ENCODE measurements at places on chromosomes 6 and 20.

DNA sequence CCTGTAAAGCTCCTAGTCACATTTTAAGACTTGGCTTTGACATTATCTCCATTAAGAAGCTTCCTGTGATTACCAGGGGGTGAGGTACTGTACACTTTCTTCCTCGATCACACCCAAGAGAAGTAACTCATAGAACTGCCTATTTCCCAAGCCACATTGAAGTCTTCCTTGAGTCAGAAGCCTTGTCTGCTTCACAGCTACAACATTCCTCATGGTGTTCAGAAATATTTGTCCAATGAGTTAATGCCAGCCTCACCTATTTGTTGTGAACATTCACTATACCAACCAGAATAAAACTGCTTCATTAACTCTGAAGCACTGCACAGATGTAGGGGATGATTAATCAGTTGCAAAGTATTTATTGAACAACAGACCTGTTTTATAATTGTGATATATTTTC, 622.3 kb downstream of the PTPRT start:
- no peak for DNase-seq

GRCh38 chr6:46254331-46254730, 83.6 kb upstream of the ENPP5 start:
- DNase-seq = no peak

GRCh38 chr20:60500038-60500701, 541.9 kb downstream of the CDH26 start:
- no peak for DNase-seq

DNA sequence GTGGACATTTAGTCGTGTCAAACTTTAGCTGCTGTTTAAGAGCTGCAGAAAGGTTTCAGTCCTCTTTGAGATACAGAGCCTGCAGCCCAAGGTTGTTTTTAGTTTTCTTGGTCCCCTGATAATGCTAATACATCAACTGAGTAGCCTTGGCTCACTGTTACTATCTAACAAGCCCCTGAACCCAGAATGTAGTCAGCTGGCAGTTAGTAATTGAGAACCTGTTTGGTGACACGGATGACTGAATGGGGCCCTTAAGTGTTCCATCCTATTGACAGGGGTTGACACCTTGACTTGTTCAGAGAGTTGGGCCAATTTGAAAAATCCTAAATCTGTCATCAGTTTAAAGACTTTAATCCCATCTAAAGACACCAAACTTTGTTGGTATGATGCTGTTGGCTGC, 2.8 kb downstream of the RTN4IP1 start:
- no peak for DNase-seq

DNA sequence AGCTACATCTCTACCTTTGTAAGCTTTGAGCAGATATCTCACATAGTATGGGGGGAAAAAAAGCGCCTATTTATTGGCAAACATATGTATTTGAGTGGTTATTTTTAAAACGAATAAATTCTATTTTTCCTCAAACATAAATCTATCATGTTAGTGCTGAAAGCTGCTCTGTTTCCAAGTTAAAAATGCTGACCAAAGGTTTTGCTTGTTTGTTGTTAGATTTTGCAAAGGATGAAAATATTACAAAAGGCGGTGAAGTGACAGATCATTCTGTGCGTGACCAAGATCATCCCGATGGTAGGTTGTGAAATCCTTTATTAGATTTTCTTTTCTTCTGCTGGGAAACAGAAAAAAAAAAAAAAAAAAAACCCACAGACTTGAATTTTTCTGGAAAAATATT, 605.9 kb downstream of the KIF16B start:
- DNase-seq = no peak

- no peak for DNase-seq
Measured at GRCh38 chr6:161162722-161163121, 111.1 kb downstream of the AGPAT4 start.

DNA sequence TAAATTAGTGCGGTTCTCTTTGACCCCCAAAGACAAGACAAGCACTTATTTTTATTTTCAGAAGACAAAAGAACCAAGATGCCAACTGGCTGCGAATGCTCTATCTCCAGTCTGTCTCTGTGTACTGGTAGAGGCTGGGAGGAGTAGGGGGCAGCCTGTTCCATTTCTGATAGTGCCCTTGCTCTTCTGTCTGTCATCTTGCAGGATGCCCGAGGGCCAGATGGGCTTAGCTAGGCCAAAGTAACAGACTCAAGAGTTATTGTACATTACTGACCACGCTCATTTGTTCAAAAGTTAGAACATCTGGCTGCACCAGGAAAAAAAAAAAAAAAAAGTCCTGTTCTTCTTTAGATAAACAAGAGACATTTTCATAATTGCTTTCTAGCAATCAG, 198.1 kb upstream of the UST start:
- DNase-seq = no peak

GRCh38 chr6:10307028-10307427, 107.8 kb downstream of the TFAP2A start:
- no peak for DNase-seq

DNA sequence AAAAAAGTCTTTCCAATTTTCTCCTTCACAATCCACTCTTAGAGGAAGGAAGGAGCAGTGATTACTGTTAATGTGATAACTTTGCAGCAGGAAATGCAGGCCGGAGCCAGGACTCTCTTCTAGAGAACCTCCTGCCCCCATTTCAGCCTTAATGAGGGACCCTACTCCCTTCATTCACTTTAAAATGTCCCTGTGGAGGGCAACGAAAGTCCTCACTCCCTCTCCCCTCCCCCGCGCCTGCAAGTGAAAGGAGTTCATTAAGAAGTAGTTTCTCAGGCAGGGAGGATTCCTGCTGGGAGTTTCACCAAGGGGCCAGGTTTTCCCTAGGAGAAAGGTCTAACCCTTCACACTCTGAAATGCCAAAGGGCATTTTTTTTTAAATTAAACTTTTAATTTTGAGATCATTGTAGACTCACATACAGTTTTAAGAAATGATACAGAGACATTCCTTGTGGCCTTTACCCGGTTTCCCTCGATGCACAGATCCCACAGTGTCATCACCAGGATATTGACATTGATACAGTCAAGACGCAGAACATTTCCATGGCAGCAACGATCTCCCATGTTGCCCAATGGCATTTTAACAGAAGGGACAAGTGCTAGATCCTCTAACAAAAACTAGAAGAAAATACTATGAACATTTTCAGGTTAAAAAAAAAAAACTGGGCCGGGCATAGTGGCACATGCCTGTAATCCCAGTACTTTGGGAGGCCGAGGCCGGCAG, 6.8 kb upstream of the COMMD7 start:
- DNase-seq = no peak

DNA sequence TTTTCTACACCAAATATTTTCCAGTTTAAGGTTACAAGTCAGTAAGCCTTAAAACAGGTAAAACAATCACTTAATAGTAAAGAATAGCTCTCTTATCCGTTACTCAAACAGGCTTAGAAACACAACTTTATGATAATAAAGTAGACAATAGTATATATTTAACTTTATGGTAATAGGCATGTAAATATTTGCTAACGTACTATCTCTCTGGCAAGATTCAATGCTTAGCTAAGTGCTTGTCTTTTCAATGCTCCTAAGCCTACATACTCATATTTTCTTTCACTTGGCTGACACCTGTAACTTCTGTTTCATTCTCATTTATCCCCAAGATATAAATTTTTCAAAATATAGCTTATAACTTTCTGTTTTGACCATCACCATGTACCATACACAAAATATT, 358.2 kb downstream of the HTR1B start:
- DNase-seq = no peak

DNA sequence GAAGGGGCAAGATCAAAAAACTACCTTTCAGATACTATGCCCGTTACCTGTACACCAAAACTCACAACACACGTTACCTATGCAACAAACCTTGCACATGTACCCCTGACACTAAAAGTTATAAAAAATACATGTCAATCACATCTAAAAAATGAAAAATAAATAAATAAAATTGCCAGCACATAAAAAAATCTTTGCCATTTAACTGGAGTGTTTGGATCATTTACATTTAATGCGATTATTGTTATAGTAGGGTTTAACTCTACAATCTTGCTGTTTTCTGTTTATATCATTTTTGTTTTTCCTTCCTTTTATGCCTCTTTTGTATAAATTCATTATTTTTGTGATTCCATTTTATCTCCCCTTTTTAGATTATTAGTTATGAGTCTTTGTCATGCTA, 106.3 kb downstream of the RFX6 start:
- DNase-seq = no peak

DNA sequence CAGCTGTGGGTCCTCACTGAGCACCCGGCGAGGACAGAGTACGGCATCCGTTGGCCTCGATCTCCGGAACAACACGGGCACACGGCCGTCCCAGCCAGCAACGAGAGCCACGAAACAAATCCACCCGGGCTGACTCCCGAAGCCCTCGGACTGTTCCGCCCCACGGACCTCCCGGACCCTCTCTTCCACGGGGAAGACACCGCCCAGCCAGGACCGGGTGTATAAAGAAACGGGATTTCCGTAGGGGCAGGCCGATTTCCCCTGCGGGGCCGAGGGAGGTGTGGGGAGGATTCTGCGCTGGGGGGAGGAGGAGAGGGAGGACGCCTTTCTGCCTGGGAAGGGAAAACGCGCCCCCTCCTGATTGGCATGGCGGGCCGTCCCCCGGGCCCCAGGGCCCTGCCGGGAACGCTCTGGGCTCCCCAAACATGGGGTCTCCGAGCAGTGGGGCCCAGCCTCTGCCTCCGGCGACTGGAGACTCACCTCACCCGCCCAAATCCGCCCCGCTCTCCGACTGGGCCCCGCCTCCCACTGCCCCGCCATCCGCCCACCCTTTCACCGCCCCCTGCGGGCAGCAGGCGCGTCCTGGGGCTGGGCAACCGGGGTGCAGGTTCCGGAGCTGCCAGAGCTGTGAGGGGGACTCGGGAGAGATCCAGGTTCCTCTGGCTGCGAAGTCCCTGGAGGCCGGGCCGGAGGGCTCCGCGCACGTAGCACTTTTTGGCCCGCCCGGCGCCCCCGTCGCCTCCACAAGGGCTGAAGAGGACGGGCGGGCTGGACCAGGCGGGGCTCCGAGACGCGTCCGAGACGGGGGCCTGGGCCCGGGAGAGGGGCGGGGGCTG, 679 bp upstream of the PPDPF start:
- peak; percentile 77 for DNase-seq

GRCh38 chr20:37233548-37234253, 27.9 kb downstream of the GHRH start:
- no peak for DNase-seq

DNA sequence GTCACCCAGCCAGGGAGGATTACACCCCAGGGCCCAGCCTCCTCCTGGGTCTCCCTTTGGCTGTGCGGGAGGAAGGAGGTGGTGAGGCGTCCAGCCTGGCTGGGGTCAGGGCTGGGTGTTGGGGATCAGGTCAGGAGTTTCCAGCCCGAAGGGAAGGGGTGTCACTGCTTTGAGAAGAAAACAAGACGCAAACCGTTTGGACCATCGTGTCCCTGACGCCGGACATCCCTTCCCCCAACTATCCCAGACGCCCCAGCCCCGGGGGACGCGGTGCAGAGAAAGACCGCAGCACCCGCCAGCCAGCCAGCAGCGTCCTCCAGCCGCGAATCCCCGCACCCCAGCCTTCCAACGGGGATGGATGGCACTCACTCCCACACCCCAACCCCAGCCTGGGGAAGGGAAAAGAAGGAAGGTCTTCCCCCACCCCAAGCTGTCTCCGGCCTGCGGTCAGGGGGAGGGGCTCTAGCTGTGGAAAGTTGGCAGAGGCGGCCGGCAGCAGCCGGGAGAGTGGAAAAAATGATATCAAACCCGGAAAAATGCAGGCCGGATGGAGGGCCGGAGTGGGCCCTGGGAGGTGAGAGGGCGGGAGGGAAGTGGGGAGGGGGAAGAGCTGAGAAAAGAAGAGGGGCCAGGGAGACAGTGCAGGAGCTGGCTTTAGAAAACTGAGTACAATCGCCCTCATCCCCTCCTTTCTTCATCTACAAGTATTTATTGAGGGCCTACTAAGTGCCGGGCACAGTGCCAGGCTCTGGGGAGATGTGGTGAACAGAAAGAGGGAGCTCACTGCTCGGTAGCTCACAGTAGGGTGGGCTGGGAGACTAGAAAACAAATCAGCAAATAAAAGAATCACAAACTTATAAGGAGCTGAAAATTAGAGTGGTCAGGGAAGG, 10.6 kb downstream of the REM1 start:
- no peak for DNase-seq

- DNase-seq = no peak
Measured at GRCh38 chr6:46788791-46789190, 4.4 kb upstream of the MEP1A start.

DNA sequence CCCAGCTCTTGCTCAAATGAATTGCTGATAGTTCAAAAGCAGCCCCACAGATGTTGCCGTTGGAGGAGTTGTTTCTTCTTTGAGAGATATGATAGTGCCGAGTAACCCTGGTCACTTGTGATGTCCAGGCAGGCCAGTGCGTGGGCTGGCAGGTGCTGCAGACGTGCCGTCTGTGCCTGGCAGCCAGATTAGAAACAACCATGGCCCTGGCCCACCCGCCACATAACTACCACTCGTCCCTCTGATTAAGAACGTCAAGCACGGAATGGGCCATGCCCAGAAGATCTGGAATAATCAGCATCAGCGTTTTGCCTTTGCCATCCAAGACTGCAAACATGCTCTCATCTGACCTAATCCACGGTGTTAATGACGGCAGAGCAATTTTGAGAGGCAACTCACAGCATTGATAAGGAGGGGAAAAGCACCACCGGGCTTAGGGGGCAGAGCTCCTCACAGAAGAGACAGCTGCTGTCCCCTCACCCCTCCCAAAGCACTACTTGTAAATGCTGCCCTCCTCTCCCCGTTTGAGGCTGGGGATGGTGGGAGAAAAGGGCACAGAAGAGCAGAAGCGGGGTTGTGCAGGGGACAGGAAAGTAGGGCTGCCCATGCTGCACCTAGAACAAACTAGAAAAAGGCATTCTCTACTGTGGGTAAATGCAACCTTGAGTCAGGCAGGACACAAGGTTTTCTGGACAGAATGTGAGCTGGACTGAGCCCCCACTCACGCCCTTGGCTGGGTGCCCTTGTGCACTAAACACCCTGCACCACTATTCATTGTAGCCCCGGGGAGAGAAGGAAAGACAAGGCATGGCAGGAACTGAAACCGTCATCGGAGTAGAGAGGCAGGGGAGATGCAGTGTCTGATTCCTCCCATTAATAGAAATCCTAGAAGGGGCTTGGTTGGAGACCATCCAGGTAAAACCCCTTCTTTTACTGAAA, 5.3 kb upstream of the CPNE5 start:
- DNase-seq = no peak

- DNase-seq = peak; percentile 35
Measured at GRCh38 chr6:72724545-72724944, 102.7 kb downstream of the KCNQ5 start.

DNA sequence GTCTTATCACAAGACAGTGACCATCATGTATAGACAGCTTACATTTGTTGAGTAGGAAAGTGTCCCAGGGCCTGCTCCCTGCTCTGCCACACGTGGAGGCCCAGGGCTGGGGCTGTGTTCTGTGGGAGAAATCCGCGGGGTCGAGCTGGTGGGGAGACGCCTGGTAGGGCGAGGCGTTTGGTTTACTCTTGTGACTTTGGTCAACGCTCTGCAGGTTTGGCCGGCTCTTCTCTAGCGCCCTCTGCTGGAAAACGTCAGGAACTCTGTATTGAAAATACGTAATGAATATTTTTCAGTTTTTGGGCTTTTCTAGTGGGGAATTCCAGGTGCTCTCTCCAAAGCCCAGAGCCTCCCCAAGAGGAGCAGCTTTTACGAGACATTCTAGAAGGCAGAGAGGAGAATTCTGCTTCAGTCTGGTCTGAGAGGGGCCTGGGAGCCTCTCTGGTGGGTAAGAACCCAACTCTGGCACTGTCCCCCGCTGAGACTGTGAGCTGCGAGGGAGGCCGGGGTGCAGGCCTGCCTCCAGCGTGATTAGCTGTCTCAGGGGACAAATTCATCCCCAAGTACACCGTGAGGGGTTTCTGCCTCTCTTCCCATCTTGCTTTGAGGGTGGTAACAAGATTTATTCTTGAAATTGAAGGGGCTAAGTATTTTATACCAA, 112.6 kb upstream of the RALGAPA2 start:
- DNase-seq = peak; percentile 43

- no peak for DNase-seq
Measured at GRCh38 chr6:156344491-156344890, 432.7 kb upstream of the ARID1B start.
